GM03348 (cell line): ENCODE measurements at places on chromosomes 6 and 20.

GRCh38 chr20:62603021-62603906 lies 39.0 kb upstream of the SLCO4A1 start:
- no peak for DNase-seq

- peak; percentile 37 for DNase-seq
Measured at GRCh38 chr20:33373735-33374605, 27.3 kb downstream of the CDK5RAP1 start.

DNA sequence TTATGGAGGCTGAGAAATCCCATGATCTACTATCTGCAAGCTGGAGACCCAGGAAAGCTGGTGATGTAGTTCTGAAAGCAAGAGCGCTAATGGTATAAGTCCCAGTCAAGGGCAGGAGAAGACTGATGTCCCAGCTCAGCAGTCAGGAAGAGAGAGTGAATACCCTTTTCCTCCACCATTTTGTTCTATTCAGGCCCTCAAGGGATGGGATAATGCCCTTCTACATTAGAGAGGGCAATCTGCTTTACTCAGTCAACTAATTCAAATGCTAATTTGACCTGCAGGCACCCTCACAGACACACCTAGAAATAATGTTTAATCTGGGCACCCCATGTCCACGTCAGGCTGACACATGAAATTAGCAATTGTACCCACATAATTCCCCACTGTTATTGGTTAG lies 10.8 kb upstream of the FYN start:
- DNase-seq, result no peak

DNA sequence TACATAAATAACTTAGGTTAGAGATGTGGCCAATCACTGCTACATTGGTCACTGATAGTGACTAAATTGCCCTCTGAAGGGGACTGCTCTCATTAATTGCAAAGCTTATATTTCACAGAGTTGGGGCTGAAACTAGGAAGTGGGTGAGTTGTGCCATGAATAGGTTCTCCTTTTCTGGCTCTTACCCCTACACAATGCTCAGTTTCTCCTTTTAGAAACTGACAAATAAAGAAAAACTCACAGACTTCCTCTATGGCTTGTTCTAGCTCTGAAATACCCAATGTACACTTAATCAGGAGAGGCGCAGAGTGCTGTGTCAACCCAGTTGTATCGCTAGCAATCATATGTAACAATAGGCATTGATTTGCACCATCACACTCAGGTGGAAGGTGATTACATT lies 41.2 kb upstream of the PROKR2 start:
- no peak for DNase-seq

DNA sequence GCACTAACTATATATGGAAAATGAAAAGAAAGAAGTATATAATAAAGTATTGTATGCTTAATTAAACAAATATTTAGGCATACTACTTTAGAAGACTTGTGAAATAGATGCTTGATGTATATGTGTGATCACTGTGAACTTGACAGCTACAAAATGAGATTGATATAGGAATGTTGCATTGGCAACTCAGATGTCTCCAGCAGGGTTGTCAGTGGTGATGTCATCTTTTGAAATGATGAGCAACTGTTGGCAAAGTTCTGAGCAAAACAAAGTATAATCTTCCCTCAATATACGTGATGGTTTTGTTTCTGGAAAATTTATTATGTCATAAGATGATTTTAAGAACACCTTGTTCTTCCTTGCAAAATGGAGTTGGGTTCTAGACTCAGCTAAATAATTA lies 133.8 kb downstream of the ARID1B start:
- DNase-seq, result no peak

DNA sequence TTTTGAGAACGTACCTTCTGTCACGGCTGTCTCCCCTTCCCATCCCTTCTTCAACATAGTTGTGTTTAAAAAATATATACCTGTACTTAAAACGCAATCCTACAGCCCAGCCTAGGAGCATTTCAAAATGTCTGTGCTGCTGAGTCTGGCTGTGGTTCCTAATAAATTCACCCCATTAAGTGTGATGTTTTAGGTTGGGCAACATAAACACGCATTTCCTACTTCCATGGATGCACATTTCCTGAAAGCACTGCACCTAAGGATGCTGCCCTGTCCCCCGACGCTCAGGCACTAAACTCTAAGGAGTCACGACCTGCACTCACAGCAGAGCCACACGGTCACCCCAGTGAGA lies 1.2 kb downstream of the REV3L start:
- DNase-seq, result no peak

DNA sequence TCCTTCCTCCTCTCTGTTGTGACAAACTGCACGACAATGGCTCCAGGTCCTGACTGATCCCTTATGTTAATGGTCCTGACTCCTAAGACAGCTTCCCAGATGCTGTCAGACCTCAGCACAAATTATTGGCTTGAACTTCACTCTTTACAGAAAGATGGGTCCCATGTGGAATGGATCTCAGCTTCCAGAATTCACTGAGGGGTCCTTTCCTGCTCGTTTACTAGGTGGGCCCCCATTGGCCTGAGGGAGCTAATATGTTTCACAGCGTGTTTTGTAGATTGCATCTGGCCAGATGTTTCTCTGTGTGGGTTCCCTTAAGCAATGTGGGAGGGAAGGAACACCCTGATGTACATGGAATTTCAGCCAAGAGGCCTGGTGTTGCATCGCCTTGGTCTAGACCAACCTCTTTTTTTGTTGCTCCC lies 826.6 kb downstream of the MAFB start:
- DNase-seq, result no peak

DNA sequence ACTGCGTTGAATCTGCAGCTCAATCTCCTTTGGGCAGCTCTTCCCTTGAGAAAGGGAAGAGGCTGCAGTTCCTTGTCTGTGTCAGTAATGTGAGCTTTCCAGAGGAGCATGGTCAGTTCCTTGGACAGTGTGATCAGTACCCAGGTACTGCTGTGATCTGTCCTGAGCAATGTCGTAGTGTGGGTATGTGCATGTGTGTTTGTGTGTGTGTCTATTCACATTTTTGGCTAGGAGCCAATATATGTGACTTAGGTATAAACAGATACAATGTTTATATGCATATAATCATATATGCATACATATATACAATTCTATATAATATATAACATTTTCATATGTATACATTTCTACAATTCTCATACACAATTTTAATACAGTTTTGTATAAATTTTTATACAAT lies 85.4 kb upstream of the OLIG3 start:
- DNase-seq, result no peak

GRCh38 chr6:31763619-31763940 lies 1.1 kb downstream of the SAPCD1 start:
- peak; percentile 93 for DNase-seq

DNA sequence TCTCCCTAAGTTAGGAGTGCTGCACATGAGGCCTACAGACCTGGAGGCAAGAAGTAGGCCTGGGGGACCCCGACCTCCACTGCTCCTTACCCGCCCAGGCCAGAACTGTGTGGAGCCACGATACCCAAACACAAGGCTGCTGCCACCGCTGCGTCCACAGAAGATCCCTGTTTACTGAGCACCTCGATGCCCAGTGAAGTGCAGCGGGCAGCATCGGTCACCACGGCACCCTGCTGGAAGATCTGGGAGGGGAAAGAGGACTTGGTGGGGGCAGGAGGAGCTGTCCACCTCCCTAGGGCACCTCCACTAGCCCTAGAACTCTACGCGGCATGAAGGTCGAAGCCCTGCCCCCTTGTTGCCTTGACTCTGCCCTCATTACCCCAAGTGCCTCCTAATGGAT lies 9.9 kb downstream of the GGT7 start:
- no peak for DNase-seq

- DNase-seq, result peak; percentile 82
Measured at GRCh38 chr6:26568601-26569432, 27.9 kb upstream of the ABT1 start.

DNA sequence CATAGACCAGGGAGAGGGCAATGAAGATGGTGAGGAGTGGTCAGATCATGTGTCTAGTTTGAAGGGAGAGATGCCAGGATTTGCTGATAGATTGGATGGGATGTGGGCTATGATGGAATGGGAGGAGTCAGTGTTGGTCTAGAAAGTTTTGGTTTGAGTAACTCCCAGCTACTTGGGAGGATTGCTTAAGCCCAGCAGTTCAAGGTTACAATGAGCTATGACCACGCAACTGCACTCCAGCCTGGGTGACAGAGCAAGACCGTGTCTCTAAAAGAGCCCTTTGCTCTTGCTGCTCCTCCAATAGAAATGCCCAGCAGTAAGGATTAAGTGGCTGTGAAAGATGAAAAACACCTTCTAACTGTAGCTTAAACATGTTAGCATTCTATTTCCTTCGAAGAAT lies 18.2 kb upstream of the LAMP5 start:
- no peak for DNase-seq

- DNase-seq, result no peak
Measured at GRCh38 chr6:138240476-138241245, 22.4 kb upstream of the PBOV1 start.

- peak; percentile 87 for DNase-seq
Measured at GRCh38 chr6:132131758-132132157, 180.6 kb upstream of the CCN2 start.

GRCh38 chr6:38509713-38510112 lies 130.0 kb downstream of the BTBD9 start:
- peak; percentile 39 for DNase-seq

GRCh38 chr6:1773700-1774099 lies 164.0 kb downstream of the FOXC1 start:
- no peak for DNase-seq

DNA sequence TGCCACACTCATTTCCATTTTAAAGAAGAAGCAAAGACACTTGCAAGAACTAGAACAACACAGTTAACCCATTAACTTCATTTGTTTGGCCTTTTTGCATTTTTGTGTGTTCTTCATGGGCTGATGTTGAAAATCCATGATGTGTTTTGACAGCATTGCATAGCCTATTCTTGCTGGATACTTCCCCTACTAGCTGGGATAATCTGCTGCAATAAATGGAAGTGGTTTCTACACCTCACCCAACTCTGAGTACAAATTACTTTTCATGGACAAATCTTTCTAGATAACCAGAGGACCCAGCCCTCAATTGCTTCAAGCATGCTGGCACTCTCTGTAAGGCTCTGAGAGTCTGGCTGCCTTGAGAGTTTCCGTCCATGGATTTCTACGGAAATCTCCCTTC lies 26.5 kb downstream of the CST9L start:
- DNase-seq, result no peak

- DNase-seq, result no peak
Measured at GRCh38 chr6:144339859-144340452, 54.8 kb downstream of the UTRN start.

GRCh38 chr6:89311853-89312531 lies 3.1 kb downstream of the GABRR2 start:
- peak; percentile 67 for DNase-seq

DNA sequence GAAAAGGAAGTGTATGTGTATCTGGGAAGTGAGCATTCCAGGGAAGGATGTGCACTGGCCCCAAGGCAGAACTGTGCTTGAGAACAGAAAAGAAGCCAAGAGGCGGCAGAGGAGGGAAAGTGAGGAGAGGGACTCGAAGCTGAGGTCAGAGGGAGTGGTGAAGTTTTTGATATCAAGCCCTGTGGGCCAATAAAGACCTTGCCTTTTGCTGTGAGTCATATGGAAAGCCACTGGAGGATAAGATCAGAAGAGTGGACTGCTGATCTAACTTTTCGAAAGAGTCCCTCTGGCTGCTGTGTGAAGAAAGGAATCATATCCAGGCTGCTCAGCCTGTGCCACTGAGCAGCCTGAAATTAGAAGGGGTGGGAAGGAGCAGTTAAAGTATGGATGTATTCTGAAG lies 99.4 kb downstream of the EYA4 start:
- no peak for DNase-seq

- DNase-seq, result no peak
Measured at GRCh38 chr6:45634231-45634630, 256.5 kb upstream of the SUPT3H start.

DNA sequence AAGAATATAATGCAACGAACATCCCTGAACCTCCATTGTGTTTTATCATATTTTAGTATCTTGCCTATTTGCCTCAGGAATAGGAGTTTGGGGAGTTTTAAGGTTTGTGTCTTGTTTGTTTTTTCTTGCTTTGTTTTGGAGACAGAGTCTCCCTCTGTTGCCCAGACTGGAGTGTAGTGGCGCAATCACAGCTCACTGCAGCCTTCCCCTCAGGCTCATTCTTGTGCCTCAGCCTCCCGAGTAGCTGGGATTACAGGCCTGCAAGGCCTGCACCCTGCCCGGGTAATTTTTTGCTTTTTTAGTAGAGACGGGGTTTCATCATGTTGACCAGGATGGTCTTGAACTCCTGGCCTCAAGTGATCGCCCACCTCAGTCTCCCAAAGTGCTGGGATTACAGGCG lies 63.3 kb upstream of the CARMIL1 start:
- DNase-seq, result no peak

DNA sequence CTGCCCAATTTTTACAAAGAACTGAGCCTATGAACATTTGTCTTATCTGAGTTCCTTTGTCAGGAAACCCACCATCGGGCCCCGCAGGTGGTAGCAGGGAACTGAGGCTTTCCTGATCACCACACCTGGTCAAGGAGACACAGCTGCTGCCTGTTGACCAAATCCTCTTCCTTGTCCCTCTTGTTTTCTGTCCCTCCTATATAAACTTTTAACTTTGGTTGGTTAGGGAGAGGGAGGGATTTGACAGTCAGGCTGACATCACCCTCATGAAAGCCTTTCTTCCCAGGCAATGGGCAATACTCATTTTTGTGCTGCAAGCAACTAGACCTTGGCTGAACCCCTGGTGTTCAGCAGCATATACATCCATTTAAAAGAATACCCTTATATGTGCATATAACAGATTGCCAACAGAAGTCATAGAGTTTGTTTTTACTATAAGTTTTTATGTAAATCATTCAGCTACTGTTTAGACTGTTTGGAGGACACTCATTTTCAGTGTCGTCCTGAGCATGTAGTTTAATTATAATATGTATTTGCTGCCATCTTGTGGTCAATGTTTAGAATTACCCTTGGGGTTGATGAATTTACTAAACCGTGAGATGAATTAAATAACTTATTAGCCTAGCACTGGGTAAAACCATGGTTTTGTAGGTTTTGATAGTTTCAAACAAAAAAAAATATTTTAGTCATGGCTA lies 17.0 kb downstream of the CRISP1 start:
- peak; percentile 51 for DNase-seq

DNA sequence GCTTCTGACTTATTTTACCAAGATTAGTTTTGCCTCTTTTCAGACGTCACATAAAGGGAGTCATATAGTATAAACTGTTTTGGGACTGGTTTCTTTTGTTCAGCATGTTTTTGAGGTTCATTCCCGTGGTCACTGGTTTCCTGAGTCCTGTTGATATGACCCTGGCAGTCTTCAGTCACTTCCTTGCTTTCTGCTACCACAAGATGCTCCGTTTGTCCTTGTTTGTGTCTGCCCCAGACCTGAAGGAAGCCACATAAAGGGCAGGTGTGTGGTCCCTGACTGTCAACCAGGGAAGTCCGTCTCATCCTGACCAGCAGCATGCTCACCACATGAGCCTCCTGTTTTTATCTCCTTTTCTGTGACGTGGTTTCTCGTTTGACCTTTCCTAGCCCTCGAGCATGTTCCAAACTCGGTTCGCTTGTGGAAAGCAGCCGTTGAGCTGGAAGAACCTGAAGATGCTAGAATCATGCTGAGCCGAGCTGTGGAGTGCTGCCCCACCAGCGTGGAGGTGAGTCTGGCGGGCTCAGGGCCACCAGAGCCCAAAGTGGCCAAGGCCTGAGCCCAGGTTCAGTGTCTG lies 26.1 kb upstream of the C20orf204 start:
- DNase-seq, result no peak

GRCh38 chr6:79544299-79544927 lies 7.2 kb upstream of the LCA5 start:
- DNase-seq, result no peak

- no peak for DNase-seq
Measured at GRCh38 chr20:363319-364078, 16.6 kb downstream of the NRSN2 start.
